ENCODE measurements at places on chromosomes 7 and 10.

DNA sequence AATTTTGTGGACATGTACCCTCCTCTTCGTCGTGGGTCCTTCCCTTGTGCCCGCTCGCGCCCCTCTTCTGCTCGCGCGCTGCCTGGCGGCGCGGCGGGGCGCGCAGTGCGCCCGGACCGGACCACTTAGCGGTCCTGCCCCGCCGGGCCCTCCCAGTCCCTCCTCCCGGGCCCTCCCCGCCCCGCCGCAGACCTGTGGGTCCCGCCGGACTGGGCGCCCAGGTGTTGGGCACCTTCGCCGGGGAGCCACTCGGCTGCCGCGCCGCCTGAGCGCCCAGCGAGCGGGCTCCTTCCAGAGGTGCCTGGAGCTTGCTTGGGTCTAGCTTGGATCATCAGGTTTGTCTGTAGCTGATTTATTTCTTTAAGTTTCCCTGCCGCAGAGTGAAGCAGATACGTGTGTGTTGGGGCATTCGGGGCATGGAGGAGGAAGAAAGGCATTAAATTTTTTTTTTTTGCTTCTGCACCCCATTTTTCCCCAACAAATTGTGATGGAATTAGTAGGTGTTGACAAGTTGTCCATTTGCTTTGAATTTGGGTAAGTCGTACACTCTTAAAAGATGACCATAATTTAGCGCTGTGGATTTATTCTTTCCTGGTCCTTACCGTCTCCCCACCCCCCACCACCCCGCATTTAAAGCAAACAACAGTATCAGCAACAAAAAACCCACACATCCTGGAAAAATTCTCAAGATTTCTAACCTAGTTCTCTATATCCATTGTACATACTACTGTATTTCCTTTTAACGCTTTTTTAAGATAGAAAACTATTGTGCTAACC is 905 bp downstream of the C1GALT1 start:
- no peak for DNase-seq

DNA sequence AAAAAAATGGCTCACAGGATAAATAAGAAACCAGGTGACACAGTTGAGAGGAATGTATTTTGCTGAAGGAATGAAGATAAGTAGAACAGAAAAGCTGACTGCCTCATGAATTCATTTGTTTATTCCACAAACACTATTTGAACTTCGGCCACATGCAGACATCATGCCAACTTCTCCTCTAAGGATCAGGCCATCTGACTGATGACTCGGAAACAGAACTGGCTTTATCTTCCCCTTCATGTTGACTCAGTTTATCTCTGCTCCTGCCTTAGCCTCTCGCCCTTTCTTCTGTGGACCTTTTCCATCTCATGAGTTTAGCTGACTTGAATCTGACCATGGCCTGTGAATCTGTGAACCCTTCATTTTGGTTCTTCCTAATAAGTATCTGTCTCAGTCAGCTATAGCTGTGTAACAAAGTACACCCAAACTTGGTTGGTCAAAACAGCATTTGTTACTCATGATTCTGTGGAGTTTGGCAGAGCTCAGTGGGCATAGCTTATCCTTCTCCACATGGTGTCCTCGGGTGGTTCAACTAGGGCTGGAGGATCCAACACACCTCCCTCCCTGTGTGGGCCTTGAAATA is 44.0 kb upstream of the GRID1 start:
- peak; percentile 67 for DNase-seq

DNA sequence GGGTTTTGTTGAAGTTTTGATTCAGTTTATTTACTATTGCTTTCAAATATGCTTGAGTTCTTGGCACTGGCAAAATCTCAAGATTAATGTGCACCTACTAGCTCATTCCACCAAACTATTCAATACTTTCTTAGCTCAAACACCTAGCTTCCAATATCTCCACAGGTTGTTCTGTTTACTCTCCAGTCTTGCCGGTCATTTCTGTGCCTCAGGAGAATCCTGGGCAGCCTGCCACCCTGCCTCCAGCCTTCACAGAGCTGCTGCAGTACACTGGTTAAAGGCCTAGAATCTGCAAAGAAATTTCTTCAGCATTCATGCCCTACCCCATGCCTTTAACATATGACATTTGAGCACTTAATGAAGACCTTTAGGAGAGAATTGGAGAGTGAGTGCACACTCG is 4.0 kb upstream of the TMEM106B start:
- no peak for DNase-seq

- peak; percentile 85 for DNase-seq
Observed at GRCh38 chr10:10330418-10330817, 687.3 kb upstream of the CELF2 start.

DNA sequence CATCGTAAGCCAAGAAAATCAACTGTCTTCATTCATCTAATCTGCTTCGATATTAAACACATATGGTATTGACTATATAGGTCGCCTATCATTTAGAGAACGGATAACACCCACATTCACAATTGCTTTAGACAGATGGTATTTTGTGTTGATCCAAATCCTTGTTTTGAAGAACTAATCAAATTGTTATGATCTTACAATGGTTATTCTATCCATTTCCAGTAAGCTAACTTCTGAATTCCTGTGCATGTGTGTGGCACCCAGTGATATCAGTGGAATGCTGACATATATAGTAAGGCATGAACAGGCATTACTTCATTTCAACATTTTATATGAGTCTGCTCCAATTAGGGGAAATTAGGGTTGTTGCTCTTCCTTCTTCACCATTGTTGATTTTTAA is 98.8 kb downstream of the SEMA3E start:
- peak; percentile 87 for DNase-seq

GRCh38 chr10:34430685-34431084 is 384.4 kb downstream of the PARD3 start:
- no peak for DNase-seq

GRCh38 chr7:32163141-32163806 is 93.1 kb upstream of the PDE1C start:
- DNase-seq: peak; percentile 99
